MCF 10A (cell line): ENCODE measurements at places on chromosomes 13 and 19. TPM values are rescaled to one million over a fixed set of nuclear protein-coding genes. Genes with fewer than 3 reads are reported as not detected.

Gene IL12RB1
- not detected in 2 replicates for total RNA-seq

Gene SUGP2
- 69.1 and 75.8 TPM in 2 replicates for total RNA-seq

Gene ZNF98
- total RNA-seq = not detected in 2 replicates

DNA sequence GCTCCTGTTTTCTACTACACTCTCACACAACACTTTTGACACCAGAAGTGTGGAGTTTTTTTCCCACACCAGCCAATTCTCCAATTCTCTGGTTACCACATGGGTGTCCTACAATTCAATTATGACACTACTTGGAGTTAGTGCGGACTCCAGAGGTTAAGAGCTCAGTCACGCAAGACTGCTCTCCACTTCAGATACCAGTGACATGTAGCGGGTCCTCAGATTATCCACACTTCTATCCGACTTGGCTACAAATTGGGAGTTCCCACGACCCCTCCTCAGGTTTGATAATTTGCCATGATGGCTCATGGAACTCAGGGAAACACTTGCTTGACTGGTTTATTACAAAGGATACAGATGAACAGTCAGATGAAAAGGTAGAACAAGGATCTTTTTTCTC lies 32.9 kb downstream of the PAN3 start:
- no peaks in the 10 kb centered on the region for H3K27me3 ChIP-seq
- peaks cover 19% of the 10 kb centered on the region for H3K4me1 ChIP-seq
- H3K36me3 ChIP-seq = peaks cover 17% of the 10 kb centered on the region
- no peak for DNase-seq

GRCh38 chr13:20702915-20703779 lies at the start of gene IL17D:
IL17D (plus strand) TSS chr13:20703699; CDS start chr13:20704002, 303 bp downstream.
- no peaks in the 10 kb centered on the region for H3K4me1 ChIP-seq
- H3K36me3 ChIP-seq = no peaks in the 10 kb centered on the region
- no peaks in the 10 kb centered on the region for H3K27me3 ChIP-seq
- peak within 1 kb of the TSS; percentile 77 for H3K4me3 ChIP-seq
- no peak within 1 kb of the TSS for H3K27ac ChIP-seq
- DNase-seq = no peak

- peak; percentile 41 for DNase-seq
- H3K27me3 ChIP-seq = no peaks in the 10 kb centered on the region
- H3K4me1 ChIP-seq = peaks cover 8% of the 10 kb centered on the region
- no peak overlapping the region for H3K27ac ChIP-seq
- H3K4me3 ChIP-seq = no peak overlapping the region
- H3K36me3 ChIP-seq = no peaks in the 10 kb centered on the region
Measured at GRCh38 chr13:93466502-93467036, 240.0 kb downstream of the GPC6 start.

- no peaks in the 10 kb centered on the region for H3K36me3 ChIP-seq
- no peak overlapping the region for H3K4me3 ChIP-seq
- no peaks in the 10 kb centered on the region for H3K4me1 ChIP-seq
- DNase-seq = no peak
Measured at GRCh38 chr13:30841154-30841553, 64.9 kb upstream of the MEDAG start.
